Fibroblast of gingiva (primary cell): ENCODE measurements at places on chromosomes 7 and 10.

- DNase-seq = no peak
Measured at GRCh38 chr10:30842185-30842584, 189.5 kb downstream of the ZNF438 start.

GRCh38 chr10:122282909-122283308 is 11.8 kb downstream of the BTBD16 start:
- DNase-seq = no peak

DNA sequence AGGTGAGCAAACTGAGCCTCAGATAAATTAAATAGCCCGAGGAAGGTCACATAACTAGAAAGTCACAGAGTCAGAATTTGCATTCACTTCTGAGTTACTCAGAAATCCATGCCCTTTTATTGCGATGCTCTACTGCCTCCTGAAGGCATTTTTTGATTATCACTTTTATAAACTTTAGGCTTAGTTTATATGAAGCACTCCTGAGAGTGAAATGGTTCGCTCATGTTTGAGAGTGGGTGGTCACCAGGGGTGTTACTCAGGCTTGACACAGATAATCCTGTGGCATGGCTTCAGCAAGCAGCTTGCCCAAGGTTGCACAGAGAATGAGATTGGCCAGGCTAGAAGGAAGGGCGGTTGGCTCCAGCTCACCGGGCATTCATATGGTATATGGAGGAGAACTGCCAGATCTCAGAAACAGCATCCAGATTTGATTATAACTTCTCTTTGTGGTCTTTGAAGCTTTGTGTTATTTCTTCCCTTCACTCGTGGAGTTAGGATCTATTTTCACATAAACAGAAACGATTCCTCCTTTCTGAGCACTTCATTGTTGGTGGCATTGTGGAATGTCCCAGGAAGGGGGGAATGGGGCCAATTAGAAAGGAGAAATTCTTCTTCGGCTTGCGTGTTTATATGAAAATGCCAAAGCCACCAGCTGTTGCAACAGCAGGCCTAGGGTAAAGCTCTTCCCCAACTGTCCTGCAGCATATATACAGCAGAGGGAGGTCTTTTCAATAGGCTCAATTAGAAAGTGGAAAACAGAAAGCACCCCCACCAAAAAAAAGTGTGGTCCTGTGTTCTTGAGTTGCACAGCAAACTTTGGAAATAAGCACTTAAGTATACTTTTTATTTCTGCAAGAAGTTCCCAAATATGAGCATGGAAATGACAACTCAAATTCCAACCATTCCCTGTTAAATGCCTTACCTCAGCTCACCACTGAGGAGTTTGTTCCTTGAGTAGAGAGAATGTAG is 628.8 kb downstream of the SUGCT start:
- peak; percentile 97 for DNase-seq

DNA sequence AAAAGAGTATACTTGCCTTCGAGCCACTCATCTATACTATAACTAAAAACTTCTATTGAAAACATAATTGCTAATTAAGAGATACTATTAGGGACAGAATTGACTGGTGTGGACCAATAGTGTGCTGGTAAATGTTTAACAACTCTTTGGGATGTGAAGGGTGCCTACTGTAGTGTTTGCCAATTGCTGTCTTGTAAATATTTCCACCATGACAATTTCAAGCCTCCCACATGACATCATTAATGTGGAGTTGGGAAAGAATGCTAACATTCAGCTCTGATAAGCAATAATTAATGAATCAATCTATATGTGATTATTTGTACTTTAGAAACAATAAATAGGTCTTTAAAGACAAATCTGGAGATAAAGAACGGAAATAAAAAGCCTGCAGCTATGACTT is 136.8 kb downstream of the DGKB start:
- no peak for DNase-seq

DNA sequence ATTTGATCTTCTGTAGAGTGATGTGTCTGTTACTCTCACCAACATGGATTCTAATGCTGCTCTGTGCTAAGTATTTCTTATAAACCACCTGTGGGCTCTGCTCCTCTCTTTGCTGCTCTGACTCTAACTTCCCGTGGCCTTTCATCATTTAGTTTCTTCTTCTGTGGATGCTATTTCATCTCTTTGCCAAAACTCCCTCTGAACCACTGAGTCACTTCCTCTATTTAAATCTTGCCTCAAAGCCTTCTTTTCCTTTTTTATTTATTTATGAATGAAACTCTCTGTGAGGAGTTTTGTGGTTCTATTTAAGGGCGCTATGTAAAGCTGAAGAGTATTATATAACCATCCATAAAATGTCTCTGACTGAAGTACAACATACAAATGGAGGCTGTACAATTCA is 538.5 kb downstream of the SUGCT start:
- peak; percentile 55 for DNase-seq

DNA sequence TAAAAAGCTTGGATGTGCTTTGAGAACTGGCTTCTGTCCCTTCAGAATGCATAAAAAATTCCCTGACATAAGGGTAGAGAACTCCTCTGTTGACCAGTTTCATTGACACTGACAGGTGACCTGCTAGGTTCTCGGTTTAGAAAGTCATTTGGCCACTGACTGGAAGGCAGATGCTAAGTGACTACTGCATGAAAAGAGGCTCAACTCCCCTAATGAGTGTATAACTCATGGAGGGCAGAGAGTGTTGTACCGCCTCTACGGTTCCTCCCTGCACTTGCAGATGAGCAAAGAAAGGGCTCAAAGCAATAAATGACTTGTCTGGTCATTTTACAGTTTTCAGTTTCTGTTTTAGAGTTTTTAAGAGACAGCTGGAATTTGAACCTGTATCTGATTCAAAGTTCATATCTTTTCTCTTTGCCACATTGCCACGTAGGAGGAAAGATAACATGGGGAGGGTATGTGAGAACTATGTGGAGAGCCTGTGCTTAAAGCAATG is 2.9 kb upstream of the FGL2 start:
- no peak for DNase-seq

- DNase-seq = no peak
Measured at GRCh38 chr7:99190359-99191009, 17.4 kb downstream of the KPNA7 start.

DNA sequence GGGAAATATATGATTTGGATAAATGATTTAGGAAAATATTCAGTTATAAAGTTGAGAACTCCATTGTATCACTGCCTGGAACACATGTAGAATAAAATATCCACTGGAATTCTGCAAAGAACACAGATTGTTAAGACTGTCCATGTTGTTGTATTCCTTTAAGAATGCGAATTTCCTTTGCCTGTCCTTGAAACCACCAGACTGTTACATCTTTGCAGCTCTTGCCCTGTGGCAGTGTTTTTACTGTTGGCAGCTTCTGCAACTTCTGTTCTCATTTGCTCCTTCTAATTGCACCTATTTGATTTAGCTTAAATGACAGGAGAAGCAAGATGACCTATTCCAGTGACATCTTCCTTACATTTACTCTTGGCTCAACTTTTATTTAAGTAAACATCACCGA is 39.7 kb downstream of the MALSU1 start:
- no peak for DNase-seq

- DNase-seq = peak; percentile 7
Measured at GRCh38 chr10:118543714-118544400, 51.6 kb downstream of the PRLHR start.

GRCh38 chr7:84250452-84250851 is 55.9 kb upstream of the SEMA3A start:
- DNase-seq = no peak

GRCh38 chr10:124153023-124153826 is 59.8 kb upstream of the CHST15 start:
- peak; percentile 64 for DNase-seq

DNA sequence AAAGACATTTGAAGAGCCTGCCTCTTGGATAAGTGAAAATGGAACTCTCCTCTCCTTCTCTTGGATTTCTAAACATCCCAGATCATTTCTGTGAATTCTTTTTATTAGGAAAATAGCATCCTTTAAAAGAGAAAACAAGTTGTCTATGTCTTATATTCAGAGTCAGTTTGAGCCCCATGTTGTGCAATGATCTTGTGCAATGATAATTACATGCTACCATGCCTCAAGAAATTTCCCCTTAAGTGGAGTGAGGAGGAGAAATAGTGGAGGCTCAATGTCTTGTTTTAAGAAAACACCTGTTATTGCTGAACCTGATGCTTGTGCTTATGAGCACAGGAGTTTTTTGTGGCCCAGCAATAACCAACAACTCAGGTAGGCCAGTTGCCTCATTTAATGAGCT is 103.6 kb downstream of the NPSR1 start:
- no peak for DNase-seq

DNA sequence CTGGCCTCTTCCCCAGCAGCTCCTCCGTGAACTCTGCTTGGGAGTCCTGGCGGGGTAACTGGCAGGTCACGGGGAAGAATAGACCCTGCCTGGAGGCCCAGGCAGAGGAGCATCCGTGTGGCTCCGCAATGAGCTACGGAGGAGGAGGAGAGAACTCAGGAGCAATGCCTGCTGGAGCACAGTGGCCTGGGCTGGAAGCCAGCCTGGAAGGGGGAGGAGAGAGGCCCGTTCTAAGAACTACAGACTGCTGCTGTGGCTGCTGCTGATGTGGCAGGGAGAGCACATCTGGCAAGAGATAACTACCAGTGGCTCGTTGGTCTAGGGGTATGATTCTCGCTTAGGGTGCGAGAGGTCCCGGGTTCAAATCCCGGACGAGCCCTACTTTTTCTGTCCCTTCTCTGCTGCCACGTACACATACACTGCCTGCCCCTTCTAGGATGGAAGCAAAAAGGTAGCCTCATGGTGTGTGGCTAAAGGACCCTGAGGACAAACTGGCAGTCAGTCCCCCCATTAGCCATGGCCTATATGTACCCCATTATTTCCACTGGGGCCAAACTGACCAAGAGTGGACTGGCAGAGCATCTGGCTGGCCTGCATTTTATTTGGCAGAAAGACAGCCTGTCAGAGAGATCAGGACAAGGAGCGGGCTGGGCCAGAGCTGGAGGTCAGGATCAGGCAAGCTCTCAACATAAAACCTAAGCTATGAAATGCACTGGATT is 7.7 kb upstream of the OPN1SW start:
- DNase-seq = peak; percentile 82

DNA sequence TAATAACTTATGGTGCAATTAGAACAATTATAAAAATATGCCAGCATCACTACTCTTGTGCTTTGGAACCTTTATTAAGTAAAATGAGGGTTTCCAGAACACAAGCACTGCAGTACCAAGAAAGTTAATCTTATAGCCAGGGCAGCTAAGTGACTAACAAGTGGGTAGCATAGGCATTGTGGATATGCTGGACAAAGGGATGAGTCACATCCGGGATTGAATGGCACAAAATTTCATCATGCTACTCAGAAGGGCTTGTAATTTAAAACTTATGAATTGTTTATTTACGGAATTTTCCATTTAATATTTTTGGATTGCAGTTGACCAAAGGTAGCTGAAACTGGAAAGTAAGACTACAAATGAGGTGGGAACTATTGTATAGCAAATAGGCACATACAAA is 250.6 kb downstream of the C7orf25 start:
- DNase-seq = peak; percentile 92

- DNase-seq = no peak
Measured at GRCh38 chr7:98911916-98912315, 33.6 kb downstream of the TRRAP start.

GRCh38 chr10:131820626-131821025 is 80.2 kb upstream of the PPP2R2D start:
- no peak for DNase-seq

DNA sequence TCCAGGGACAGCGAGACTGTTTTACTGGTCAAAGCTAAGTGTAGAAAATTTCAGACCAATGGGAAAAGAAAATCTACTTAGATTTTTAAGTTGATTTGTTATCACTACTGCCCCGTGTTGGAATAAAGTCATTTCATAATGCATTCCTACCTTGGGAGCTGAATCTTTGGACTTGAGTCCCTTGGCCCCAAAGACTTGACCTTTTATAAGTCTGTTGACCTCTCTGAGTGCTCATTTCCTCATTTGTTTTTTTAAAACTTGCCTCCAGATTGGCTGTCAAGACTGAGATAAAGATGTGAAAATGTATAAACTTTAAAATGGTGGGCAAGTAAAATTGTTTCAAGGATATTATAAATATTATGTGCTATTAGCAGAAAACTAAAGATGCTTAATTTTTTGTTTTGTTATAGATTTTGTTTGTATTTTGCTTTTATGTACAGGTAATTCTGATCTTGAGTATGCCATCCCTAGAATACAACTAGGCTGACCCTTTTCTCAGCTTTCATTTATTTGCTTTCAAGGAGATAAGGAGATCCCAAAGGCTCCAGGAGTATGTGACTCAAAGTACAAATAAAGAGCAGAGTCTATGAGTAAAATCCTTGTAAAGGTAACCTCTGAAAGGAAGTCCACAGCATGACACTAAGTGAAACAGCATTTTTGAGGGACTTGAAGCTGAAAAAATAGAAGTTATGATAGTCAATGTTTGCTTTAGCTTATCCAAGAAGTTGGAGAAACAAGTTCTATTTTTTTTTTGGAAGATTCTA is 54.6 kb downstream of the TMEM26 start:
- no peak for DNase-seq

DNA sequence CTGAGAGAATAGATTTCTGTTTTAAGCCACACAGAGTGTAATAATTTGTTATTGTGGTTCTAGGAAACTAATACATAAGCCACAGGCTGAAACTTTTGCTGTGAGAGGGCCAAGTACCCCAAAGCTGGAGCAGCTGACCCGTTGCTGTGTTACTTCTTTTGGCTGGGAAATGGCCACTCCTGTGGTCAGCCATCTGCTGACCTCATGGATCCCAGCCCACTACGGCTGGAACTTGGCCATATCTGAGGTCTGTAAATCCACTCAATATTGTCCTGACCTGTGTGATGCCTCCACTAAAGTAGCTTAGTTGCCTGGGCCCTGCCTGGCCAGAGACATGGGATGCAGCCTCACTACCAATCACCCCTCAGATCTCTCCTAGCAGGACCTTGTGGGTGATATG is 17.4 kb upstream of the LOXL4 start:
- DNase-seq = no peak

DNA sequence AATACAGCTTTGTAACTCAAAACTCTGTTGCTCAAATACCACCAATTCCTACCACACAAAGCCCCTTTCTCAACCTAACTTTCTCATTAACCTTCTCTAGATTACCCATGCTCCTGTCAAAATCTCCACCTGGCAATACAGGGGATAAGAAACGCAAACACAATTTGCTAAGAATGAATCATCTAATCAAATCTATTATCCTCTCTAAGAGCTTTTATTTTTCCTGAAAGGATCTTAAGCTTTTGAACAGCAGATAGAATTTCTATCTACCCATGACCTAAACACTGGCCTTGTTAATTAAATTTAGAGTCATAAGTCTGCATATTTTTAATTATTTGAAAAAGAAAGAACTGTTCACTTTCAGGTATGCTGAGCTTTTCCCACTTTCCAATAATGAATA is 98.3 kb downstream of the HBP1 start:
- DNase-seq = no peak
